ENCODE measurements at places on chromosomes 1 and 21.
A peak's percentile ranks its signal among the peaks of the same experiment; 100 is the strongest.

- DNase-seq: no peak
These were observed 4.6 kb upstream of the SMG7 start for GRCh38 chr1:183467687-183468086.

DNA sequence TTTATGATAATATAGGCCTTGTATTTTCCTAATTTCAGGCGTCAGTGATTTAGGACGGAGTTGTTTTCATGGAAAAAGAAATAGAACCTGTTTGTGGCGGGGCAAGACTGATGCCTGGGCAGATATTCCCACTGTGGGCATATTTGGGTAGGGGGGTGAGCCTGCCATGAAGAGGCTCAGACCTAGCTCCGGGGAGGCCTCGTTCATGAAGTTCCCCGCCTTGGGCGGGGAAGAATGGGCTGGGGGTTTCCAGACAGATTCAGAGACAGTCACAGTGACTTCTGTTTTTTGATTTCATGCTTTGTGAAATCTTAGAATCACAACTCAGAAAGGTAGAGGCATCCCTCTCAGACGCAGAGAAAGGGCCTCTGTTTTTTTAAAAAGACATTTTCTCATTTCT lies 36.1 kb downstream of the RUNX3 start:
- no peak for DNase-seq

GRCh38 chr1:220915117-220915440 lies 35.8 kb downstream of the HLX start:
- DNase-seq: no peak

DNA sequence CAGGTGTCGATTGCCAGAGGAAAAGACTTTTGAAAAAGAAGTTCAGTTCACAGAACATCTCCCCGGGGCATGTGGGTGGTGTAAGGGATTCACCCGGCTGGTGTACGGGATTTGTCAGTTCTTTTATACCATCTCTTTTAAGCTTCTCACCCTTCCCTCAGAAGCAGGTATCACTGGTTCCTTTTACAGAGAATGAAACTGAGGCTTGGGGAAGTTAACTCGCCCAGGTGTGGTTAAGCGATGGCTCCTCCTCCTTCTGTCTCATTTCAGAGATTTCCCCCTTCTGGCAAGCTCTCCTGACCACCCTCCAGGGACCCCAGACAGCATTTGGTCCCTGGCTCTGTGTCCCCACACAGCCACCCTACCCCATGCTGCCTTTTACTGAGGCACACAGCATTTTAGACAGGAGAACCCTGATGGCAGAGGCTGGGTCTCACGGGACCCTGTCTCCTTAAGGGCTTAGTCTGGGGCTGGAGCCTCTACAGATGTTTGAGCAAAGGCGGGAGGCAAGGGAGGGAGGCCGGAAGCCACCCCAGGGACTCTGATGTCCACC lies 2.8 kb upstream of the ECE1 start:
- DNase-seq: no peak

DNA sequence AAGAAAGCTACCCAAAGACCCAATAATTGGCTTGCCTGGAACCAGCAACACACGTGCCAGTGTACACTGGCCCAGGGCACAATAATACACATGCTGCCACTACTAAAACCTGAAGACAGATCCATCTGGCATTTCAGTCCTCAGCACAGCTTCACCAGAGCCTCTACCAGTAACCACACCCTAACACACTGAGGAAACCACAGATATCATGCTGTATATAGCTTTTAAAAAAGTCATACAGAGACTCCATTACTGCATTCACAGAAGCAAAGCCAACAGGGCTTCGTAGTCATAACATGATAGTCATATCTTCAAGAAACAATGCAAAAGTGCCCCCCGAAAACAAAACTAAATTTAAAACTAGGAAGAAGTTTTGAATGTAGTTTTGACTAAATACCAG lies 40.6 kb upstream of the NEGR1 start:
- no peak for DNase-seq

DNA sequence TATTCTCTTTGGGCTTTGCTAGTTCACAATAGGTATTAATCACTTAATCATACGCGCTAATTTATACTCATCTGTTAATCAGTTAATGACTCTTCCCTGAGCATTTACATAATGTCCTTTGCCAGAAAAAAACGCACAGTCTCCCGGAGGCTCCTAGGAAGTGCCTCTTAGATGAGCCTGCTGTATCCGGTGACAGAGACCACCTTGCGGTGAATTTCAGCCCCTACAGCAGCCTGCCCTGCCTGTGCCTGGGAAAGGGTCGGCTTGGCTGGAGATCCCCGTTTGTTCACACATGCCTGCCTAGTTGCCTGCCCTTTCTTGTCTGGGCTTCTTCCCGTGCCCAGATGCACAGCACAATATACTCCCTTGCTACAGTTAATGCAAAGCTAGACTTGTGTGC lies 152.9 kb downstream of the ZBTB18 start:
- no peak for DNase-seq

DNA sequence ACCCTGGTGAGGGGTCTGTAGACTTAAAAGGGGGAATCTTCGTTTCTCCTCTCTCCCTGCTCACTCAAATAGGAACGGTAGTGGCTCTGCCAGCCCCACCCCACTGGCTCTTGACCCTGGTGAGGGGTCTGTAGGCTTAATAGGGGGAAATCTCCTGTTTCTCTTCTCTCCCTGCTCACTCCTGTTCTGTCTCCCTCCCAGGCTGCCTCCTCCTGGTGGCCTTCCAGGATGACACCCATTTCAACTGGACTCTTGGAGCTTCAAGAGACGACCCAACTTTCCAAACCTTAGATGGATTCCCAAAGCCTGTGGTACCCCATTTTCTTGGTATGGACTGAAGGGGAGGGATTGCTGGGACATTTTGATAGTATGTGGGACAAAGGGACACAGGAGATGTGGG lies 1.4 kb upstream of the EPHB2 start:
- DNase-seq: no peak

DNA sequence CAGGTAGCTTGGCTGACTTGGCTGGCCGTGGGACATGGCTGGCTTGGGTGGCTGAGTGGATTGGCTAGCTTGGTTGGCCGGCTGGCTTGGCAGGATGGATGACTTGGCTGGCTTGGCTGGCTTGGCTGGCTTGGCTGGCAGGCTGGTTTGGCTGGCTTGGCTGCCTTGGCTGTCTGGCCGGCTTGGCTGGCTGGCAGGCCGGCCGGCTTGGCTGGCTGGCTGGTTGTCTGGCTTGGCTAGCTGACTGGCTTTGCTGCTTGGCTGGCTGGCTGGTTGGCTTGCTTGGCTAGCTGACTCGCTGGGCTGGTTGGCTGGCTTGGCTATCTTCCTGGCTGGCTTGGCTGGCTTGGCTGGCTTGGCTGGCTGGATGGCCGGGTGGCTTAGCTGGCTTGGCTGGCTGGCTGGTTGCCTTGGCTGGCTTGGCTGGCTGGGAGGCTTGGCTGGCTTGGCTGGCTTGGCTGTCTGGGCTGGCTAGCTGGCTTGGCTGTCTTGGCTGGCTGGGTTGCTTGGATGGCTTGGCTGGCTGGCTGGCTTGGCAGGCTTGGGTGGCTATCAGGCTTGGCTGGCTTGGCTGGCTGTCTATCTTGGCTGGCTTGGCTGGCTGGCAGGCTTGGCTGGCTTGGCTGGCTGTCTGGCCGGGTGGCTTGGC lies 129.7 kb upstream of the FAM72C start:
- DNase-seq: no peak

- DNase-seq: no peak
These were observed 32.5 kb upstream of the ASPM start for GRCh38 chr1:197178998-197179397.

GRCh38 chr1:234875953-234876855 lies 252.4 kb downstream of the TOMM20 start:
- no peak for DNase-seq

DNA sequence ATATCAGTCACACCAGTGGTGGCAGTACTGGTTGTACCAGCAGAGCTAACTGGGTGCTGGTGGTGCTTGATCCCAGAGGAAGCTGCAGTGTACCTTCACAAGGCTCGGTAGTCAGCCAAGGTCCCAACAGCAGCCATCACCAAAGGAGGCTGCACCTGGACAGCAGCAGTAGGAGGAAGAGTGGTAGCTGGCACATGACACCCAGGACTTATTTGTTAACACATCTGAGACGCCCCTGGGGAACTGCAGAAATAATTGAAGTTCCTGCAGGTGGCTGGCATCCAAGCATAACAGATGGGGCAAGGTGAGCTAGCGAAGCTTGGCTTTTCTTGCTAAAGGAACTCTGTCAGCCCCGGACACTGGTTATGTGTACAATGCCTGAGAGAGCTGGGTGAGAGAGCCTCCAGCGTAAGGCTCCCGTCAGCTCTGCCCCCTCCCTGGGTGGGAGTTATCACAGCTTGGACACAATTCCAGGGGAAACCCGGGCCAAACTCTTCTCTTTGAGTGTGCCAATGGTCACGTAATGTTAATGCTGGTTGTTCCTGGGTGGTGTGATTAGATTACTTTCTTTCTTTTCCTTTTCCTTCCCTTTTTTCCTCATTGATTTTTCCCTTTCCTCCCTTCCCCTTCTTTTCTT lies 29.1 kb upstream of the PARP1 start:
- DNase-seq: no peak

GRCh38 chr1:214135886-214136285 lies 145.1 kb upstream of the SMYD2 start:
- no peak for DNase-seq

DNA sequence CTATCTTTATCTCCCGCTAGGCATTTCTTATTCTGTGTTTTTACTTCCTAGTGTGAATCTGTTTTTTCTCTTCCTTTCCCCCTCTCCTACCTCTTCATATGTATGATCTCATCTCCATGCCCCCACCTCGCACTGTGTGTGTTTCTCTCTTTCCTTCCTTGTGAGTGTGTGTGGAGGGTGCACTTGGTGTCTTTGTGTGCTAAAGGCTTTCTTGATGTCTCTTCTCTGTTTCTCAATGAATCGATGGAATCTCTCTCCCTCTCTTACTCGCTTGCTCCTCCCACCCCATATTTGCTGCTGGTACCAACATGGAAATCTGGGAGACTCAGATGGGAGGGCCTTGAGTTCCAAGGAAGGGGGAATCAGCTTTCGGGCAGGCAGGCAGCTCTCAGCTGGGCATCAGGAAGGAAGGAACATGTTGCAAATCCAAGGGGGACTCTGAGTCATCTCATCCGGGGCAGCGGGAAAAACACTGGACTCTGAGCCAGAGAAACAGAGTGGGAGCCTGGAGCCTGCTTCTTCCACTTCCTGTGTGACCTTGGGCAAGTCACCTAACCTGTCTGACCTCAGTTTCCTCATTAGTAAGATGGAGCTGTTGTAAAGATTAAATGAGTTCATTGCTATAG lies 147.5 kb downstream of the PTPRU start:
- no peak for DNase-seq

DNA sequence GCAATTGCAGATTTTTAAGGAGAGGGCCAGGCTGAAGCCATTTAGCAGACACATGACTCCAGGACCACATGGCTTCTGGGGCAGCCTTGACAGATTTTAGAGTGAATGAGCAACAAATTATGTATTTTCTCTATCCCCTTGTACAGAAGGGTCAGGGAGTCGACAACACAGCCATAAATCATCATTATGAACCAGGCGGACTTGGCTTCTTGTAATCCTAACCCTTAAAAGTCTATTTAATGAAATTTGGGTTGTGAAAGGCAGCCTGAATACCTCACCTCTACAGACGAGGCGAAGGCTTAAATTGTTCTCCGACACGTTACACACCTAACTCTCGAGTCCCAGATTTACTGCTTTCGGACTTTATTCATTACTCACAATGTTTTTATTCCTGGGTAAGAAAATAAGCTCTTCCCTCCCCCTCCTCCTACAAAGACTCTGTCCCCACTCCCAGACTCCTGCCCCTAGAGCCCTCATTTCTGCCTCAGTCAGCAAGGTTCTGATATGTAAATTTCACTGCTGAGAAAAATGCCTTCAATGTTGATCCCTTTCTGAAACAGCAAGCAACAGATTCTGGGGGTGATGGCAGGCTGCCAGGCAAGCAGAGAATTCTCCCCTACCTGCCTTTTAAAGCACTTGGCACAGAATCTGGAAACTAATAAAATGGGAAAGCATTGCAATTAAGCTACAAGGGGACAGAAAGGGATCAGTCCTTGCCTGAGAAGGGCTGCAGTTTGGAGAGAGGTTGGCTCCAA lies 51.6 kb downstream of the PLPP3 start:
- DNase-seq: peak; percentile 54

DNA sequence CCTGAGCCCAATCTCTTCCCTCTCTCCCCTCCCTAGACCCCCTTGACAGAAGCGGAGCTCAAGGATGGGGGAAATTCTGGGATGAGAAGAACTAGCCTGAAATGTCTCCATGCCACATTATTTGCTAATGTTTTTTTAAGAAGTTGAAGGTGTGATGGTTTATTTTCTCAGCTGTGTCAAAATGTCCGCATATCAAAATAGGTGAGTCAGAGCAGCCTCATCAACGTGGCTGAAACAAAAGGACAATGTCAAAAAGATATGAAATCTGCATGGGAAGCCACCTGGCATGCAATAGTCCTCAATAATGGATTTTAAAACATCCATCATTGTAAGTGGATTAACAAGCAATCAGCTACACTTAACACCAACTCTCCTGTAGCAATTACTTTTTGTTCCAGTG lies 101.4 kb downstream of the BEND5 start:
- DNase-seq: no peak

DNA sequence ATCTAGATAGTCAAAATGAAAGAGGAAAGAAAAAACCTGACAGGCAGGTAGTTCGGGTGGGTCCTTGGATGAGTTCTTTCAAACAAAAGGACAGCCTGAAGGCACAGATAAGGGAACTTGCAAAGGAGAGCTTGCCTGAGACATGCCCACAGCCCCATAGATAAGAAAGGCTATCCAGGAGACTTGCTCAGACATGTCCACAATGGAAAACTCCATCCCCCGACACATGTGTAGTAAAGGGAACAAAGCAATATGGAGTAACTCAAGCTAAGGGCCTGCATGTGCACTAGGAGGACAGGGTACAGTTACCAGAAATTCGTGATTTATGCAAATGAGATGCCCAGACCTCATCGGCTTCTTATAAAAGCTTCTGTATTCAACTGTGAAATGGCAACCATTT lies 281.5 kb downstream of the NEGR1 start:
- DNase-seq: no peak

GRCh38 chr21:25567472-25567871 lies 39.8 kb downstream of the MRPL39 start:
- DNase-seq: no peak

- DNase-seq: no peak
These were observed 950 bp upstream of the EVA1C start for GRCh38 chr21:32411350-32412161.

DNA sequence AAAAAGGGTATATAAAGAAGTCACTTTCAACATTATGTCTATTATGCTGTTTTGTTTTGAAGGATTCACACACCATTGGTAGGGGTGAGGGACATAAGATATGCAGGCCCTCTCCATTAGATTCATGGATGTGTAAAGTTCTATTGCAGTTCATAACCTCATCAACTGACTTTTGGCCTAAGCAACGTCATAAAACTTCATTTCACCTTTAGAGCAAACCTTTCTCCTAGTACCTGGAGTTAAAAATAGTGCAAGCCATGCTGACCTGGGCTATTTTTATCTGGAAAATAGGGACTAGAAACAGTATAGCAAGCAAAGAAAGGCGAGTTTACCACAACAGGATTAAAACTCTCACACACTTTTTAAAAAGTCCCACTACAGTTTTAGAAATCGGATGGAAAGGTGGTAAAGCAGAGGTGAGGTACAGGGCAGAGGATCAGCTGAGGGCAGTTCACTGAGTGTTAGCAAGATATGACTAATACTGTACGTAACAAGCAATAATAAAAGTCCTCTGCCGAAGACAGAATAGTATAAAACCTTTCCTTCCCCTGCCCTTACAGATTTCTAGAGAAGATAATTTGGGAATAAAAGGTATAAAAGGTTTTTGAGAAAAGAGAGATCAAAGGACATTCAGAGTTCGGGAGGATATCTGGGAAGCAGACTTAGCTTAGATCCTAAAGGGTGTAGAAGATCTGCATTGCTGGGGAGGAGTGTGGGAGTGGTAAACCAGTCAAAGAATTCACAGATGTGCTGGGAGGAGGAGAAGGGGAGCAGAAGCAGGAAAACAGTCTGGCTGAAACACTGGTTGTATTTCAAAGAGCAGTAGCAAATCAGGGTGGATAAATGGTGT lies 14.3 kb downstream of the EGLN1 start:
- DNase-seq: no peak
